AG04450 (cell line): ENCODE measurements at places on chromosomes 3 and 15.
A peak's percentile ranks its signal among the peaks of the same experiment; 100 is the strongest.

GRCh38 chr3:144556392-144556791 lies 584.8 kb downstream of the DIPK2A start:
- DNase-seq, result no peak

DNA sequence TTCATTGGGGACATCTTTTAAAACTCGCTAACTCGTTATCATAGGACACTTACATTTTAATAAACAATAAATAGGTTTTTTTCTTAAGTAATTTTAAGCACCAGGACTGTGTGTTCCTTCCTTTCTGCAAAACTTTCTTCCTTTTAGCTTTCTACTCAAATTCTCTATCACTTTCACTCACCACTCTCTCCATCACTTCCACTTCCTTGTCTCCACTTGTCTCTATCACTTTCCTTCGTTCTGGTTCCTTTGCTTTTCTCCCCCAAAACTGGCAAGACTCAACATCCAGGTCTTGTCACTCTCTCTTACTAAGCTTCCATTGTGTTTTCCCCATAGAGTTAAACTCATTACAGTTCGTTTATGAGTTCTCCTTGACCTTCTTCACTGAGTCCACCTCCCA lies 99.0 kb downstream of the ZPLD1 start:
- no peak for DNase-seq

DNA sequence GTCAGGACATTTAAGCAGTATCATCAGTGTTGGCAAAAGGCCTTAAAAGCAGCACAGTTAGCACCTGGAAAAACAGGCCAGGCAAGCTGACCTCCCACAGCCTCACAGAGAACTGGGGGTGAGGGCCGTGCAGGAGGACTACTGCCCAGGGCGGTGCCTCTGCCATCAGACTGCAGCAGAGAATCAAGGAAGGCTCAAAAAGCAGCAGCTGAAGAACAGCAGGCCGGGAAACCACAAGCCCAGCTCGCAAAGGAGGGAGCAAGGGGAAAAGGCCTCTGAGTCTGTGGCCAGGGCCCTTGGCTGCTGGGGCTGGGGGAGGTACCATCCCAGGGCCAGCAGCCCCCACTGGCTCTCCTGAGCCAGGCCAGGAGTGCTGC lies 84.2 kb downstream of the SEC22A start:
- no peak for DNase-seq

DNA sequence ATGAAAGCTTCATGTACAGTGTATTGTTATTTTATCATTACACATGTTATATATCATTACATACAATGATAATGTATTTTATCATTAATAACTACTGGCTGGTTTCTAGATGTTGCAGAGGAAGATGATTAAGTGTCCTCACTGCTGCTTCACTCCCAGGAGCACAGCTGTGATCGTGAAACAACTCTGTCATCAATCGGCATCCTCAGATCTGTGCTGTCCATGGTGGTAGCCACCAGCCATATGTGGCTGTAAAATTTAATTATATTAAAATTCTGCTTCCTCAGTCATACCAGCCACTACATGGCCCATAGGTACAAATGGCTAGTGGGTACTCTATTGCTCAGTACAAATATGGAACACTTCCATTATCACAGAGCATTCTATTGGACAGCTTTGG lies 379.4 kb upstream of the CFAP20DC start:
- no peak for DNase-seq

DNA sequence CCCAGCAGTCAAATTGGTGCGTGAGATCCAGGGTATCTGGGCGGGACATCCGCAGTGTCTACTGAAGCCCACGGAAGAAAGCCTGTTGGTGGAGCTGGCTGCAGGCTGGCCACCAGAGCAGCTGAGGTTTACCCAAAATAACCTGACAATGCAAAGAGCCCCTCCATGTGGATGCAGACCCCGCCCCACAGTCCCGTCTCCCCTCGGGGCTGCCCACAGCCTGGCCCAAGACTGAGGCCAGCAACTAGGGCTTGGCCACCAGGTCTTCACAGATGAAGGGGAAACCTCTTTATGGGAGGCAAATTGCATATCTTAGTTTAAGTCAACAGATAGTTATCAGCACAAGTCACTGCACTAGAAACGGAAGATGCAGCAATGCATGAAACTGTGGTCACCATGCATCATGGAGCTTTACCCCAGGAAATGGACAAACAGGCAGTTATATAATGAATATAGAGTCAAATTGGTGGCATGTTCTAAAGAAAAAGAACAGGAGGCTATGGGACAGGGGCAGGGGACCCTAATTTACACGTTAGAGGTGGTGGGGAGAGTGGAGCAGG lies 86.3 kb downstream of the ARNT2 start:
- no peak for DNase-seq

DNA sequence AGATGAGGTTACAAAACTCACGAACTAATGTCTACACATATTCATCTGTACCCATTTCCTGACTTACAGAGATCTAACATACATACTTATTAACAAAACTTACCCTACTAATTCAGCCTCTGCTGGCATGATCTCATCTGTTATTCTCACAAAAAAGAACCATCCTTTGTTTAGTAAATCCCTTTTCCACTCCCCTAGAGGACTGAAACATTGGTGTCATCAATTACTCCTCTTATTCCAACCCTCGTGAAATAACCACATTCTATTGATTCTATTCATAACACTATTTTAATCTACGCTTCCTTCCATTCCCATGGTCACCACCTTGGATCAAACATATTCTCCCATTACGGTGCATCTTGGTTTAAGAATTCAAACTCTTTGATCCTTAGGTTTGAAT lies 505.9 kb downstream of the SI start:
- no peak for DNase-seq

- peak; percentile 46 for DNase-seq
Measured at GRCh38 chr3:175585898-175586297, 726.8 kb downstream of the NAALADL2 start.

GRCh38 chr15:93027413-93027812 lies 61.6 kb downstream of the RGMA start:
- DNase-seq, result no peak
